CD4-positive, alpha-beta memory T cell (primary cell): ENCODE measurements at places on chromosomes 5 and 9. TPM values are rescaled to one million over a fixed set of nuclear protein-coding genes. Genes with fewer than 3 reads are reported as not detected.

Gene CTNND2
- not detected for total RNA-seq

Gene KIF4B
- total RNA-seq, result not detected

Gene UBTD2
- 6.3 TPM for total RNA-seq

Gene ABLIM3
- not detected for total RNA-seq
